ENCODE measurements at places on chromosomes 12 and 14.

- DNase-seq, result no peak
These were observed 120.3 kb upstream of the FLRT2 start for GRCh38 chr14:85409481-85410210.

GRCh38 chr12:53515291-53515680, 8.0 kb upstream of the NPFF start:
- no peak for DNase-seq

GRCh38 chr12:24798335-24798734, 150.6 kb downstream of the BCAT1 start:
- no peak for DNase-seq

DNA sequence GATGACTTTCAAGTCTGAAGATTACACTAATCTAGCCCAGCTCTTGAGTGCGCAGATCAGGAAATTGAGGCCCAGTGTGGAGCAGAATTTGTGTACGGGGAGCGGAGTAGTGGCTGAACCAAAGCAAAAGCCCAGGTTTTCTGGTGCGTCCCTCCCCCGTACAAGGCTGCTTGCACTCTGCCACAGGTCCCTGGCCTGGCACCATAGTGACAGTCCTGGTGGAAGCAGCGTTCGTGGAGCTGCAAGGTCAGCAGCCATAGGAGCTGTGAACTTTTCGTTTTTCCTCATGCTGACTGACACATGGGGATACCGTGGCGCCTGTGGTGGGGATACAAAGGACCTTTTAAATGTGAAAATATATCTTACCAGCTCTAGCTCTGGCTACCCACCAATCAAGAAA, 1.7 kb downstream of the EVL start:
- no peak for DNase-seq

DNA sequence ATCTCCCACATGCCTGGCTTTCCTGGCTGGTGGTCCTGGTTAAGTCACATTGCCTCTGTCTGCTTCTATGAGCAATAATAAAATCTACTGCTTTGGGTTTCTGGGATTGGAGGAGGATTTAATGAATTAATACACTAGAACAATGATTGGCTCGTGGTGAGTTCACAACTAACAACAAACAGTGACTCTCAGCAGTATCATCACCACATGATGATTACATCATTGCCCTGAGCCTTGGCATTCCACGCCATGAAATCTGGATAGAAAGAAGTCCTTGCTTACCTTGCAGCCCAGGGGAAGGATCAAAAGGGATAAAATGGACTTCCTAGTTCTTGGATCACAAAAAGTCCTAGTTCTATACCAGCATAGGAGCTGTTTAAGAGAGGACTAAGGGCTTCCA, 1069.0 kb downstream of the VRK1 start:
- no peak for DNase-seq

- no peak for DNase-seq
These were observed 43.8 kb downstream of the RESF1 start for GRCh38 chr12:32002848-32003493.

GRCh38 chr12:128531170-128531569, 264.2 kb downstream of the TMEM132C start:
- no peak for DNase-seq

DNA sequence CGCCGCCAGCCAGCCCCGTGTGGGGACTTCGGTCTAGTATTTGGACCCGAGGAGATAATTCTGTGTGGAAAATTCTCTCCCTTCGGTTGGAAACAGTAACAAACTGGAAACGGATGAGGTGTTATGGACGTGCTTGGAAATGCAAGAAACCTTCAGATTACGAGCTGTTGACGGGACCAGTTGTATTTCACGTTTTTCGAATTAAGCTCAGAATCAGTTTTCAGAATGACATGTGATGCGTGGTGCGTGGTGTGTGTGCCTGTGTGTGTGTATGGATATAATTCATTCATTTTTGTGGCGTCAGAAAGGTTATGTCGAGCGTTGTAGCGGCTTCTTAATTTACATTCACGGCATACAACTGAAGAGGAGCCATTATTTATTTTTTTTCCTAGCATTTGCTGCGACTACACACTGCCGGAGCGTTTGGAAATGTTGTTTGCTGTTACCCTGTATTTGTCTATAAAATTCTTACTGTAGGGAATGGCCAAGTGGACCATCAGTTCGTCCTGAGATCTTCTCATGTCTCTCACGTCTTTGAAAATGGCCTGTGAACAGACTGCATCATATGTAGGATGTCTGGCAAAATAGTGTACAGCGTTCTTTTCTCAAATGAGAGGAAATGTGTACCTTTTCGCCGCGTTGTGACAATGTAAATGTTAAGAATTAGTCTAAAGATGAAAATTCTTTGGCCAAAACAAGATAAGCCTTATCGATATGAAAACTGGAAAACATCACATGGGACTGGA, 1.3 kb downstream of the TRAF3 start:
- DNase-seq, result peak; percentile 24

DNA sequence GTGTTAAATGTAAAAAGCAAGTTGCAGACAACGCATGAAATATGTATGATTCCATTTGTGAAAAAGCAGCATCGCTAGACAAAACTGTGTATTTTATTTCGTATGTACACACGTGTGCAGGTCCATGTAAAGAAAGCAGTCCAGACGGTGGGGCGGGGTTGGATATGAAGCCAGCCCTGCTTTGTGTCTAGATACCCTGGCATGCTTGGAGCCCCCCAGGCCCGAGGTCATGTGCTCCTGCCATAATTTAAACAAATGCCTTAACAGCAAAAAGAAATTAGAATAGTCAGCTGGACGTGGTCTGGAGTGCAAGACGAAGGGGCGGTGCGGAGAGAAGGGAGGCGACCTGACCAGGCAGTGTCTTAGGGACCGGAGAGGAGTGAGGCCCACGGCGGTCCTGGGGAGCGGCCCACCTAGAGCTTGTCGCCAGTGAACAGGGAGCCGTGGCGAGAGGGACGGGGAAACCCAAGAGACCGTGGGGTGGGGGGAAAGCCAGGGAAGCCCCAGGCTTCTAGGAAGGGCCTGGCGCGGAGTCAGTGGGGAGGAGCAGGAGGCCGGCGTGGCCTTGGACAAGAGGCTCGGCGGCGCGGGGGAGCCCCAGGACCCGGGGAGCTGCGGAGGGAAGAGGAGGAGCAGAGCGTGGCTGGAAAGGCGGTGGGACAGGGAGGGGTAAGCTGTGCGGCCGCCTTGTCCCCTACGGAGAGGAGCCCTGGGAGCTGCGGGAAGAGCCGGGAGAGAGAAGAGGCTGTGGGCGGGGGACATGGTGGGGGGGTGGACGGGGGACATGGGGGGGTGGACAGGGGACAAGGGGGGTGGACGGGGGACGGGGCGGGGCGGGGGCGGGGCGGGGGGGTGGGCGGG, 118.5 kb upstream of the C14orf180 start:
- DNase-seq, result no peak

GRCh38 chr14:33016613-33017012, 77.9 kb downstream of the NPAS3 start:
- no peak for DNase-seq

- DNase-seq, result no peak
These were observed 5.9 kb downstream of the CD163 start for GRCh38 chr12:7497661-7498060.

- DNase-seq, result peak; percentile 40
These were observed 3.0 kb downstream of the GALNT6 start for GRCh38 chr12:51388069-51388799.

DNA sequence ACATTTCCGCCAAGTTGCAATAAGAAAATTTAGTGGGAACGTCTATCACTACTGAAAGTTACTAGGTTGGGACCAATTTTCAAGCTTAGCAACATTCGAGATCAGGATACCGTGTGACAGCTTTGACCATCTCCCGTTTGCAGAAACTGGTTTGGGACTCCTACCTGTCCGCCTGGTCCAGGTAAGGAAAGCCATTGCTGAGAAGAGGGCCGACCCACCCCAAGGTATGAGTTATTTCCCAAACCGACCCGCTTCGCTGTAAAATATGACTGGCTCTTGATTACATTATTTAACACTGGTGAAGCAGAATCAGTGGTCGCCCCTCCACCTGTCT, 271 bp downstream of the DNAI7 start:
- DNase-seq, result no peak

GRCh38 chr12:87795555-87795954, 233.6 kb downstream of the C12orf50 start:
- no peak for DNase-seq

- DNase-seq, result no peak
These were observed 26.4 kb downstream of the ARG2 start for GRCh38 chr14:67646131-67646530.

- no peak for DNase-seq
These were observed 185.3 kb downstream of the KIF26A start for GRCh38 chr14:104323551-104324175.

DNA sequence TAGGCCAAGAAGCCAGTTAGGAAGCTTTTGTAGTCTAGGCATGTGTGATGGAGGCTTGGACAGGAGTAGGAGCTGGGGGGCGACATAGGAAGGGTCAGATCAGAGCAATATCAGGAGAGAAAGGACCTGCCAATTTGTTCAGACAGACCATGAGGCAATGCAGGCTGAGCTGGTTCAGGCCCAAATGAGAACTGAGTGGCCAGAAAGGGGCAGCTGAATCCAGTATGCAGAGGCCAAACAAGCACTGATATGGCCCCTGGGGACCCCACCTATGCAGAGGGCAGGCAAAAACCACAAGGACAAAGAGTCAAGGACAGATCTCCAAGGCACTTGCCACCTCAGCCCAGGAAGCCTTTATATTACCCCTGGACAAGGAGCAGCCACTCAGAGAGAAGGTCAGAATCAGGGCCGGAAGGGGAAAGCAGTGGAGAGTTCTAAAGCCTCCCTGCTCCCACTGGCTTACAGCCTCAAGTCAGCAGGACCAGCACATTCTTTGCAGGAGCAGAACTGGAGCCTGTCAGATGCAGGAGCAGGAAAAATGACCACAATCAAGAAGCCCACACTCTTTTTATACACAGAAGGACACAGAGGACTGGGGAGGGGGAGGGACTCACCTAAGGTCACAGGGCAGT, 37.2 kb downstream of the CLMN start:
- no peak for DNase-seq

DNA sequence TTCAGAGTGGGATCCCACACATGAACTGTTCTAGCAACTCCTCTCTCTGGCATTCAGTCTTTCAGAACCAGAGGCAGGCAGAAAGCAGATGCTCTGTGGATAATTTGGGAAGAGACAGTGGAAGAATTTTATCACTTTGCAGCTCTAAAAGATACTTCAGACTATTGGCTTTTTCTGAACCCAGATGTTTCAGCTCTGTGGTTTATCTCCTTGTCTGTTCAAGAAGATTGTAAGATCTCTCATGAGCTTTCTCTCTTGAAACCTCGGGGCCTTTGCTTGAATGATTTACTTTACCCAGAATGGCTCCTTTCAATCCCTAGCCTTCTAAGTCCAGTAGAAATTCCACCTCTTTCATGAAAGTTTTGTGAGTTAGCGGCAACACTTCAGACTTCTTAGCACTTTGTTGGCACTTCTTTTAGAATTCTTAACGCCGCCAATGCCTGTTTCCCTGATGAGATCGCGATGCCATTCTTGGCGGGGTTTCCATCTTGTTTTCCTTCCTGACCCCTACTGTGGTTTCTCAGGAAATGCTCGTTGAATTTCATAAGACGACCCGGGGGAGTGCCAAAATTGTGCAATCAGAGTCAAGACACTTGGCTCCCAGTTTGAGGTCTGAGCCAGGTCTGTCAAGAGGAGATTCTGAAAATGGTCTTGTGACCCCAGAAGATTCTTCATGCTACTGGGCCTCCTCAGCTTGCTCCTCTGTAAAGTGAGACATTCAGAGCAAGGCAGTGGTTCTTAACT, 107.0 kb upstream of the PRICKLE1 start:
- no peak for DNase-seq

- no peak for DNase-seq
These were observed 156.9 kb downstream of the CAND1 start for GRCh38 chr12:67426067-67426466.

- DNase-seq, result no peak
These were observed 277.9 kb downstream of the IPO8 start for GRCh38 chr12:30417697-30418231.

Data from midbrain (tissue), 1 donor.